Thyroid gland (tissue), 4 donors: ENCODE measurements at places on chromosomes 5 and 9. TPM values are rescaled to one million over a fixed set of nuclear protein-coding genes. Genes with fewer than 3 reads are reported as not detected.

NUDT12 gene
- total RNA-seq: 24.6 TPM

OR1Q1 gene
- not detected for total RNA-seq

HAUS6 gene
- 7.7 TPM for total RNA-seq

DNA sequence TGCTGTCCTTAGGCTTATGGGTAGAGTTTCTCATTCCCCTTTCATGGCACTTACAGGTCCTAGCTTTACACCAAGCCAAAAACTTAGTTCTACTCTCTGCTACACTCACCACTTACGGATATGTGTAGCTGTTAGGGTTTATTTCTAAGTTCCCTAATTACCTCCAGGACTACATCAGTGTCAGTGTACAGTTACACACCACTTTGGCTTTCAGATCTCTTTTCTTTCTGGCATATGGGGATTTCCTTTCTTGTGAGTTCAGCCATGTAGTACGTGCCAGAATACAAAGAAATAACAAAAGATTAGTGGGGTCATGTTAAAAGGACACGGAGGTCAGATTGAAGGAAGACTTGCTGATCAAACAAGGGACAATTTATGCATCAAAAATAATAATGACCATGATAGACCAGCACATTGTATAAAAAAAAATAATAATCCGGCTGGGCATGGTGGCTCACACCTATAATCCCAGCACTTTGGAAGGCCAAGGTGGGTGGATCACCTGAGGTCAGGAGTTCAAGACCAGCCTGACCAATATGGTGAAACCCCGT is 41.8 kb downstream of the LYRM7 start:
- H3K27me3 ChIP-seq: no peaks in the 10 kb centered on the region
- peaks cover 8% of the 10 kb centered on the region for H3K4me1 ChIP-seq
- DNase-seq: no peak
- no peak overlapping the region for H3K4me3 ChIP-seq
- H3K36me3 ChIP-seq: no peaks in the 10 kb centered on the region

DNA sequence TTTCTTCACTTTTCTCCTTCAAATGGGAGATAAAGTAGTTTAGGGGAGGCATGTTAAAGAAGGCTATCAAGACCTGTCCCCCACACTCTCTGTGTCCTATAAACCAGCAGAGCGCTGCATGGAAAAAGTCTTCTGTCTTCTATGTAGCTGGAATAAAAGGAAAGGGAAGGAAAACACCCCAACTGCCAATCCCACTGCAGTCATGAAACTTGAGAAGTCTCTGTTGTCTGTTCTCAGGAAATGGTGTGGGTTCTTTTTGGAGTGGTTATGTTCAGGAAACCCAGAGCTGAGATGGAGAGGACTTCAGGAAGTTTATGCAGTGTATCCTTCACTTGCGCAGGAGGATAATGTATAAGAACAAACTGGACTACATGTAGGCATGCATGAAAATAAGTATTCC is 274.3 kb downstream of the GAS1 start:
- DNase-seq: no peak
- no peaks in the 10 kb centered on the region for H3K27me3 ChIP-seq
- no peak overlapping the region for H3K27ac ChIP-seq

DNA sequence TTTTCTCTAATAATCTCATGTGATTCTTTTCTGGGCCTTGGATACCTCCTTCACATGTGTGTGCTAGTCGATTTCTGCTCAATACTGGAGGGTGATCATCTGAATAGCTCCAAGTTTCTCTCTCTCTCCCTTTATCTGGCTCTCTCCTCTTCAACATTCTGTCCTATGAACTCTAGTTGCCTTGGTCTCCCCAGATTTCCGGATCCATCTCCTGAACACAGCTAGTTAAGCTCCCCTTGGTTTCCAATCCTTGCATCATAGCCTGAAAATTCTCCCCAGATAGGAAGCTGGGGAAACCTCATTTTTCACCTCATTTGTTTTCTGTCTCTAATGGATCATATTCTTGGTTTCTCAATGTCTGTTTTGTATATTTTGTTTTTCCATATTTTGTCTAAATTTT is 832.3 kb downstream of the MTRR start:
- no peaks in the 10 kb centered on the region for H3K4me1 ChIP-seq
- no peaks in the 10 kb centered on the region for H3K27me3 ChIP-seq
- H3K36me3 ChIP-seq: no peaks in the 10 kb centered on the region
- no peak overlapping the region for H3K4me3 ChIP-seq
- no peak for DNase-seq

DNA sequence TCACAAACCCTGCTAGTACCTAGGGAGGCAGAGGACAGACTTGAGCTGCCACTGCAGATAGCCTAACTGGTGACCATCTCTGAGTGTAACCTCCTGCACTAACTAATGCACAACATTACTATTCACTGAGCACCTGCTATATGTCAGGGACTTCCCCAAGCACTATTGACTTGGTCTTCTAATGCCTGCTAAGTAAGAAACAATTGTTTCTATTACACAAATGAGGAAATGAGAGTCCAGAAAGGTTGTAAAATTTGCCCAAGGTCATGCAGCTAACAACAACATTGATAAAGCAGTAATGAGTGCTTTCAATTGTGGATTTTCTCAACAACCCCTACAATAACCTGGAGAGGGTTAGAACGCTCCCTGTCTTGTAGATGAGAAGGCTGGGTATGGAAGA is 183.7 kb downstream of the ZNF462 start:
- no peak overlapping the region for H3K4me3 ChIP-seq
- no peaks in the 10 kb centered on the region for H3K36me3 ChIP-seq
- no peaks in the 10 kb centered on the region for H3K27me3 ChIP-seq
- H3K4me1 ChIP-seq: no peaks in the 10 kb centered on the region
- DNase-seq: no peak

GRCh38 chr9:136831002-136831719 is 11.1 kb upstream of the AJM1 start:
- H3K4me3 ChIP-seq: no peak overlapping the region
- no peak overlapping the region for H3K27ac ChIP-seq
- peaks cover 37% of the 10 kb centered on the region for H3K36me3 ChIP-seq
- no peaks in the 10 kb centered on the region for H3K4me1 ChIP-seq
- H3K27me3 ChIP-seq: no peaks in the 10 kb centered on the region
- DNase-seq: no peak
